ENCODE measurements at places on chromosomes 12 and 14.

DNA sequence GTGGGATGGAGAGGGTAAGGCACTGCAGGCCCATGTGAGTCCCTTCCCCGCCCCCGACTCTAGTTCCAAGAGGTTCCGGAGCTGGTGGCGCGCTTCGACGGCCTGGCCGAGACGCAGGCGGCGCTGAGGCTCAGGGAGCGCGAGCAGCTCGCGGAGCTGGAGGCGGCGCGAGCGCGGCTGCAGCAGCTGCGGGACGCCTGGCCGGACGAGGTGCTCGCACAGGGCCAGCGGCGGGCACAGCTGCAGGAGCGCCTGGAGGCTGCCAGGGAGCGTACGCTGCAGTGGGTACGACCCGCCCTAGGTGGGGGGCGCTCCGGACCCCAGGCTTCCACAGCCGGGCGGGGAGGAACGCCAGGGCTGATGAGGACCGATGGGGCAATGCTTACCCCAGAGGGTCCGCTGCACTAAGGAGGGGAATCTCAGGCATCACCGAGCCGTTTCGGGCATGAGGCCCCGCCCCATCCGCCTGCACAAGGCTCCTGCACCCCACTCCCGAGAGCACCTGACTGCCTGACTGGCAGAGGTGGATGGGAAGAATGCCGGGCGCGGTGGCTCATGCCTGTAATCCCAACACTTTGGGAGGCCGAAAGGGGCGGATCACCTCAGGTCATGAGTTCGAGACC, 4.9 kb downstream of the CFAP73 start:
- DNase-seq = no peak

DNA sequence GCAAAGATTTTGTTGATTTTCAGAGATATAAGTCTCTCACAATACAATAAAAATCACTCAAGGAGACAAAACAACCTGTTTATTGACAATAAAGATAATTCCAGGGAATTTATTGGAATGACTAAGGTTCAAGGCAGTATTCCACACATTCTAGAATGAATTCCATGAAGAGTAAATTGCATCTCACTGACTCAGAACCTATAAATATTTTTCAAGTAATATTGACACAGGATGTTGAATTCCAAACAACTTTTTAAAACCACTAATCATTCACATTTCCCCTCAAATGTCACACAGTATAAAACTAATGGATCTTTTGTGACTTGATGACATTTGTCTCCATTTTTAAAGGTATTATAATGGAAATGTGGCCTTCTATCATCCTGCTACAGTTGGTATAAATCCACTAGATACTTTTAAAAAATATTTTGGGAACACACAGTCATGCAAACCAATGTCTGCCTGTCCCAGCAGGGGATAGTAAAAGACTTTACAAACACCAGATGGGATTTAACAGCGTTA, 42.1 kb upstream of the LGR5 start:
- no peak for DNase-seq

GRCh38 chr12:75591628-75592027, 80.2 kb upstream of the KRR1 start:
- no peak for DNase-seq

DNA sequence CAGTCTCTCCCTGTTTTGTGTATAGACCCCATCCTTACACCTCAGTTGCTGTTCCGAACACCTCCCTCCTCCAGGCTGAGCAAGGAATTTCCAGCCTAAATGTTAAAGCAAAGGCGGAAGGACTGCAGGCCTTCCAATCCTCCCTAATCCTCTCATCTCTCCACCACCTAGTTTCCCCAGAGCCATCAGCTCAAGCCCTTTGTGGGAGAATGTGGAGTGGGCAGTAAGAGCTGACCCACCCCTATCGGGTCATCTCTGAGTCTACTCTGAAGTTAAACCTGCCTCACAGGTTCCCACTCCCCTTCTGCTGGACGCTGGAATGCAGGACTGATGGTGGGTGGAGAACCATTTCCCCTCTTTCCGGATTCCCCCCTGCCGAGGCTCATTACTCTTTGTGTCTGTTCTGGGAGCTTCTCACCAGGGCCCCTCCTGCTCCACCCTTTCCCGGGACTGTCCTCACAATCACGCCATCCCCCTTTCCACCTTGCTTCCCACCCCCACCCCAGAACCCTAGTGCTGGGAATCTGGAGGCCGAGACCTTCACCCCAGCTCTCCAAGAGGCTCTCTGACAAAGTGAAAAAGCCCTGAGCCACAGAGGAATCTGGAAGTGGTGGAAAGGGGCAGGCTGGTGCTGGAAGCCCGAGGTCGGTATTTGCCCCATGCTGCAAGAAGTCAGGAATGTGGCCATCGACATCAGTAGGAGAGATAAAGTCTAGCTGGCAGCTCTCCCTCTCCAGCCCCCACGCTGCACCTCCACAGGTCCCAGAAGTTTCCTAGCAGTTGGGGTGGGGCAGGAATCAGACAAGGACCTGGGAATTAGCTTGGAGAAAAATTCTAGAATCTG, 3.3 kb upstream of the KRT18 start:
- peak; percentile 73 for DNase-seq

Data from cerebellar cortex (tissue), 1 donor.